ENCODE measurements at places on chromosomes 13 and 19. TPM values are rescaled to one million over a fixed set of nuclear protein-coding genes. Genes with fewer than 3 reads are reported as not detected.

Gene KLF12
- polyA plus RNA-seq, result 0.56 TPM

Gene WDR18
- 26.7 TPM for polyA plus RNA-seq

Gene DMKN
- polyA plus RNA-seq, result 15.3 TPM

Gene C19orf85
- not detected for polyA plus RNA-seq

Gene KLK15
- 0.10 TPM for polyA plus RNA-seq

Gene CACNG8
- polyA plus RNA-seq, result 0.34 TPM

Gene TEX26
- polyA plus RNA-seq, result 0.09 TPM

Gene TTYH1
- polyA plus RNA-seq, result 11.9 TPM

Gene ICAM5
- polyA plus RNA-seq, result 0.55 TPM

Gene CGB8
- polyA plus RNA-seq, result not detected

Gene PCDH20
- polyA plus RNA-seq, result 0.06 TPM

Gene LNX2
- polyA plus RNA-seq, result 12.2 TPM

Gene DAND5
- 0.04 TPM for polyA plus RNA-seq

Gene CYP4F2
- not detected for polyA plus RNA-seq

Gene NLRP11
- polyA plus RNA-seq, result 0.03 TPM

Gene GRIN3B
- polyA plus RNA-seq, result 0.01 TPM

Gene C19orf33
- polyA plus RNA-seq, result 3.5 TPM

Gene CYP2F1
- polyA plus RNA-seq, result not detected

Gene KIR2DL1
- polyA plus RNA-seq, result not detected

Gene EEF1AKMT1
- polyA plus RNA-seq, result 15.9 TPM

Gene ZNF491
- polyA plus RNA-seq, result 1.0 TPM

Gene IFNL1
- not detected for polyA plus RNA-seq

Gene ZIC2
- polyA plus RNA-seq, result not detected

Gene BCL3
- 150 TPM for polyA plus RNA-seq

Gene JAK3
- polyA plus RNA-seq, result 9.7 TPM

Gene ZNF578
- polyA plus RNA-seq, result 0.40 TPM

Gene PRX
- 2.4 TPM for polyA plus RNA-seq

Gene SIGLEC5
- not detected for polyA plus RNA-seq

Gene ZNF296
- 0.22 TPM for polyA plus RNA-seq

Gene OR7D2
- 0.11 TPM for polyA plus RNA-seq

Gene CYP2S1
- 0.30 TPM for polyA plus RNA-seq

Gene CLEC4M
- not detected for polyA plus RNA-seq

Gene GFY
- not detected for polyA plus RNA-seq

Gene GAPDHS
- polyA plus RNA-seq, result not detected

Gene BRCA2
- polyA plus RNA-seq, result 0.25 TPM

Gene PSG3
- not detected for polyA plus RNA-seq

Gene ERCC2
- polyA plus RNA-seq, result 5.6 TPM

Gene ARL11
- polyA plus RNA-seq, result 0.18 TPM

Gene CRX
- not detected for polyA plus RNA-seq

Gene CABP5
- not detected for polyA plus RNA-seq

Gene BRSK1
- 0.36 TPM for polyA plus RNA-seq

Gene WDR88
- not detected for polyA plus RNA-seq

Gene ARID3A
- 3.6 TPM for polyA plus RNA-seq

Gene CEACAM20
- not detected for polyA plus RNA-seq

Gene SYNGR4
- polyA plus RNA-seq, result not detected

Gene VN1R2
- not detected for polyA plus RNA-seq

Gene C19orf67
- polyA plus RNA-seq, result not detected

Gene HNRNPM
- polyA plus RNA-seq, result 105 TPM

Gene PEX11G
- 7.8 TPM for polyA plus RNA-seq

Gene ZNF460
- polyA plus RNA-seq, result 3.0 TPM

Gene ZNF585A
- 17.4 TPM for polyA plus RNA-seq

Gene CEACAM3
- 1.5 TPM for polyA plus RNA-seq

Gene BICRA
- polyA plus RNA-seq, result 3.1 TPM

Gene IGFL3
- not detected for polyA plus RNA-seq

Gene LPAR6
- 5.2 TPM for polyA plus RNA-seq

Gene MYO1F
- polyA plus RNA-seq, result 21.3 TPM

Gene PDE4C
- polyA plus RNA-seq, result 0.22 TPM

All from adipose tissue (tissue), 3 donors.